ENCODE measurements at places on chromosomes 7 and 10.

GRCh38 chr10:114541081-114541796 lies 116.8 kb downstream of the ABLIM1 start:
- DNase-seq: peak; percentile 88

- DNase-seq: peak; percentile 72
Observed at GRCh38 chr7:29102558-29103151, 43.7 kb downstream of the CPVL start.

DNA sequence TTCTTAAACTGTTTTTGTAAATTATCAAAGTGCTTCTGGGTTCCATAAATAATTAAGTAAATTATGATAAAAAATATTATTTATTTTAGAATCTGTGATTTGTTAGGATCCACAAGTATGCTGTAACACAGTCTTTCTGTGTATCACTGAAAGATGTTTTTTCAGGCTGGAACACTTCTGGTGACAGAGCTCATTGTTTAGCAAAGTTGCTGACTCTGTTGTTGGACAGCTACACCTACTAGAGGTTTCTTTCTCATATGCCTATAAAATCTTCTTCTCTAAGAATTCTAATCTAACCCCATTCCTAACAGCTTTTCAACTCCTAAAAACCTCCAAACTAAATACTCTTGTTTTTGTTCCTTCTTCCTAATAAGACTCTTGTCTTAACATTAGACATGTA lies 176.8 kb downstream of the THSD7A start:
- DNase-seq: no peak

DNA sequence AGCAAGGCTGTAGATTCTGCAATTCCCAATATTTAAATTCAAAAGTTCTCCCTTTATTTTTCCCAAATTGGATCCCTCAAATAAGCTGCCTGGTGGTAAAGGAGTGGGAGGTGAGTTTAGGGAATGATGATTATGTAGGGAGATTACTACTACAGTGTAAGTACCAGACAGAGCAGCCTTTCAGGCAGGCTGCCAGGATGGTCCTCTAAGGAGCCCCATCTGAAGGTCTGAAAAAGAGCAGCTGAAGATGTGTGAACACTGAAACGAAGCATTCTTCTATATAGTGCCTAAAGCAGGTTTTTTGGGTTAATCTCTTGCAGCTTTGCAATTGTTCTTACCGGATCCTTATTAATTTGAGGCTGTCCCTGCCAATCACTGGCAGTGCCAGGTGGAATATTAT lies 84.7 kb downstream of the CREB5 start:
- DNase-seq: no peak

DNA sequence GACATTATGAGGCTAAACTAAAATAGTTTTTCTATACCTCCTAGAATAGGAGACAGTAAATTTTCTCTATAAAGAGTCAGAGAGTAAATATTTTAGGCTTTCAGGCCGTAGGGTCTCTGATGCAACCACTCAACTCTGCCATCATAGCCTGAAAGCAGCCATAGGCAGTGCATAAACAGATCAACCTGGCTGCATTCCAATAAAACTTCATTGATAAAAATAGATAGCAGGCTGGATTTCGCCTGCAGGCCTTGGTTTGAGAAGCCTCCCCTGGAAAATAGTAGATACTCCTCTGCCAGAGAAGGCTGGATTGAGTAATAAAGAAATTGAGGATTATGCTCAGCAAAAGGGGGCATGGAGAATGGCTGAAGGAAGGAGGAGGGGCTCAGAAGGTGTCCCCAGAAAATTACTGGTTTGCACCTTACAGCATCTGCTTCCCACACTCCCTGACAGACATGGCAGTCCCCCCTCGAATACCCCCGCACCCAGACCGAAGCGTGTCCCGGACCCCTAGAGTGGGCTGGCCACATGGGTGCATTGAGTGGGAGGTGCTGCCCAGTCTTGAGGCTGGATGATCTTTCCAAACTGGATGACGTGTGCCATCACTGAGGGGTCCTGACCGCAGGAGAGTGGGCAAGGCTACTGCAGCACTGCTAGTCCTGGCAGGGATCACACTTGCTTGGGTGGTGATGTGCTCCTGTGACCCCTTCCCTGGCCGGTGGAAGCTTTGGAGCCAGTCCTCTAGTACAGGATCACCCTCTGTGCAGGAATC lies 126.6 kb downstream of the PTPN20 start:
- DNase-seq: no peak

GRCh38 chr7:26112203-26112740 lies 39.7 kb upstream of the NFE2L3 start:
- DNase-seq: no peak

DNA sequence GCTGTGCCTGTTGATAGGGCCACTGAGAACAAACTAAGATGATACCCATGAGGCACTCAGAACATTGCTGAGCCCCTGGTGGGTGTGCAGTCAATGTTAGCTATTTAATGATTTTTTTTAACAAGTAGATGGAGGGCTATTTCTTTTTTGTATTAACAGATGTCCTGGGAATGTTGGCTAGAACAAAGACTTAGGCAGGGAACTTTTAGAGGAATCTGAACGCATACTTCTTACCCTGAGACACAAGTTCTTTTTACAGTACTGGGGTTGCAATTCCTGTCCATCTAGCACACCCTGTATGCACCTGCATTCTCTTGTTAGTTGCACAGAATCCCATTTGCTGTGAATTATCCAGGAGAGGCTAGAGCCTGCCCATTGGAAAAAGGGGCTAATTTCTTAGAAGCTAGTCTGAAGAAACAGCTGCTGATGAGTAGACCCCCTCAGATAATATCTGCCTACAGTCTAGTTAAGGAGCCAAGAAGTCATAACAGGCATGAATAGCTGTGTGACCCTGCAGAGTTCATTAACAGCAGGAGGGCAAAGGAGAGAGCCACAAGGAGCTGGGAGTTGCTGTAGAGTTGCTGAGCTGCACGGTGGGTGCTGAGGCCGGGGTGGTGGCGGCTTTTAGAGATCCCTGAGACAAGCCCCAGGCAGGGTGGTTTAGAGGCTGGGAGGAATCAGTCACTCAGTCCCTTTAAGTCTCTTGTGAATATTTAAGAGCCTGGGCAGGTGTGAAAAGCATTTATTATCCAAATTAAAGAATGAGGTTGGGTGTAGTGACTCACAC lies 103.7 kb upstream of the FZD8 start:
- DNase-seq: no peak

- DNase-seq: no peak
Observed at GRCh38 chr7:141497391-141497790, 53.8 kb upstream of the AGK start.

GRCh38 chr7:46654546-46655443 lies 733.7 kb upstream of the IGFBP3 start:
- no peak for DNase-seq

GRCh38 chr7:19575909-19576557 lies 132.8 kb downstream of the POLR1F start:
- DNase-seq: no peak

DNA sequence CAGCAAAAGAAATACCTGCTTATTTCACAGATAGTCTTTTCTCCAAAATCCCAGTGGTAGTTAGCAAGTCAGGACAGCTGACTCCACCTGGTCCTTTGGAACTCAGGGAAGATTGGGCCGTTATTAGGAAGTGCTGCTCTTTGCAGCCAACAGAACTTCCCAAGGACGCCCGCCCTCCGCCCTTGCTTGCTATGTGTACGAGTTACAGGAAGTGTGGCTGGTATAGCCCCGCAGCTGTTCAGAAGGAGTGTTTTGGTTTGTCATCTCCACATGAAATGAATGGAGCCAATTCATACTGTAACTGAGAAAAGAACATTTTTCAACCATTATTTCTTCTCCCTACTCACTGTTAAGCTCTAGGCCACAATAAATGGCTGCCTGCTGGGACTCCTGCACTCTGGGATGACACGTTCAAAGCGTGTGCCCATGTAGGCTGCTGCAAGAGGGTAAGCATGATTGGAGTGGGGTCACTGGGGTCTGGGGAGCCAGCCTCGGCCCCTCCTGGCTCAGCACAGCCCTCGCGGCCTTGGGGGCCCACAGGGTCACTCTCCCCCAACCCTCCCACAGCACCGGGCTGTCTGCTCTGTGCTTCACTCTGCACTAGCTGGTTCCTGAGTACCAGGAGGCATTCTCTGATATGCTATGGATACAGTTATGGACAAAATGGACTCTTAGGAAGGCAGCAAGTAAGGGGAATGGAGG lies 244.0 kb downstream of the EBF3 start:
- no peak for DNase-seq

DNA sequence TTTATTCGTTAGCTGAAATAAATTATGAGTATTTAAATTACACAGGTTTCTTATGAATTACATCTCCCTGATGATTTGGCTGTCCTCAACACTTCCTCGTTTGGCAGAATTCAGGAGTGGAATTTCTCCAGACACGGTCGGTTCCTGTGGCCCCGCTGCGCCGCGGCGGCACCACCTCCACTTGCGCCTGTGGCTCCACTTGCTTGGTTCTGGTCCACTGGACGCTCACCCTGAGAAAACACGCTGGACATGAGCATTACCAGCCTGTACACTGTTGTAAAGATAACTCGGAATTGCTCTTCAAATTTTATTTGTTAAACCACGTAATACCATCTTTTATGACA lies 85.3 kb downstream of the ZNF33B start:
- DNase-seq: no peak

GRCh38 chr7:100493476-100494264 lies 9.9 kb downstream of the NYAP1 start:
- DNase-seq: no peak

DNA sequence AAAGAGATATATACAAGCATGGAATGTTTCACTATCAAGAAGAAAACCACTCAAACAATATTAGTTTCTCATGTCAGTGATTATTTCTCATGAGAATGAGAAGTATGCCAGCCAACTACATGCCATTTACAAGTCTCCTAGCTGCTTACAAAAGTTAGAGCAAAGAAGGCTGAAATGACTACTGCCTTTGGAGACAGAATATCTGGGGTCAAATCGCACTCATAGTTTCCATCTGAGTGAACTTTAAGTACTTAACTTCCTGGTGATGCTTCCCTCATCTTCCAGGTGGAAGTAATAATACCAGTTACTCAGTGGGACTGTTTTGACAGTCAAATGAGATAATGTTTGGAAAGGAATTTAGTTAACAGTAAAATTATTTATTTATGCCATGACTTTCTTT lies 42.0 kb upstream of the RHOBTB1 start:
- DNase-seq: no peak

DNA sequence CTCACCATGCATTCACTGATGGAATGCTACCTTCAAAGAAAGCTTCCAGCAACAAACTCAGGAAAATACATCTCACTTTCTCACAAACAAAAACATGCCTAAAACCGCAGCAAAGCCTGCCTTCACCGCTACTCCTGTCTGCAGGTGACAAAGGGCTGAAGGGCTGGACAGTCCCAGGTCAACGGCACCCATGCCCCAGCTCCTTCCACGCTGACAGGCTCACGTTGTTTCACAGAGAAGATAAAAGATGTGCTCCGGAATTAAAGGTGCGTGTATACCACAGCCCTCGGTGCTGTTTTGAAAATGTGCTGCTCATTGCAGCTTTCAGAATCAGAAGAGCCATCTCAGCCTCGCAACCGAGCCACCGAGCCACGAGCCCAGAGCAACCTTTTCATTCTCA lies 445.0 kb downstream of the PTPRN2 start:
- DNase-seq: no peak

DNA sequence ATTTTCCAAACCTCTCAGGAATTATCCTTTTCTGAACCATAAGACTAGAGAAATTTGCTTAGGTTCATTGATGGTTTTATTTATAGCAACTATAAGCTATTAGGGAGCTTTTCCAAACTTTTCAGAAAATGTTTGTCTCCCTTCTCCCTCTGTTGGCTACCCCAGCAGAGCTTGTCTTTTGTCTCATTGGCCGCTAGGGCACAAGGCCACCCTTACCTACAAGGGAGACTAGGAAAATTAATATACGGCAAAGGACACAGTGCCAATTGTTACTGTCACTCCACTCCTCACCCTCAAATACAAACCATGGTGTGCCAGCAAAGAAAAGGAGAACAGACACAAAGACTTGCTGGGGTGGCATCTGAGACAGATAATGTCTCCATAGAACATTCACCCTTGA lies 471.4 kb downstream of the XPNPEP1 start:
- no peak for DNase-seq

DNA sequence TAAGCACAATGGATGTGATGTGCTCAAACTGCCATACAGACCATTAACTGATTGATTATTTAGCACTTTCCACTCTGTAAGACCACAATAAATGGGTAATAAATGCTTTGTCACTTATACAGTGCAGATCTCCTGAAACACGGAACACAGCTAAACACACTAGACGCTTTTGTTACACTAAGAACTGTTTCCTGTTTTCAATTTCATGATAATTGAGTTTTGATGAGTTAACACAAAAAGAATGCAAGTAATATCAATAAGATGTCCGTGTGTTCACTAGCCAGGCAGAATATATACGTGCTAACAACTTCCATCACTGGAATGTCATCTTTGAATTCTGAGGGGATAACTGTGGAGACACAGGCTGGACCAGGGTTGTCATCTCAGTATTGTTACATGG lies 178.8 kb downstream of the SKAP2 start:
- DNase-seq: no peak

DNA sequence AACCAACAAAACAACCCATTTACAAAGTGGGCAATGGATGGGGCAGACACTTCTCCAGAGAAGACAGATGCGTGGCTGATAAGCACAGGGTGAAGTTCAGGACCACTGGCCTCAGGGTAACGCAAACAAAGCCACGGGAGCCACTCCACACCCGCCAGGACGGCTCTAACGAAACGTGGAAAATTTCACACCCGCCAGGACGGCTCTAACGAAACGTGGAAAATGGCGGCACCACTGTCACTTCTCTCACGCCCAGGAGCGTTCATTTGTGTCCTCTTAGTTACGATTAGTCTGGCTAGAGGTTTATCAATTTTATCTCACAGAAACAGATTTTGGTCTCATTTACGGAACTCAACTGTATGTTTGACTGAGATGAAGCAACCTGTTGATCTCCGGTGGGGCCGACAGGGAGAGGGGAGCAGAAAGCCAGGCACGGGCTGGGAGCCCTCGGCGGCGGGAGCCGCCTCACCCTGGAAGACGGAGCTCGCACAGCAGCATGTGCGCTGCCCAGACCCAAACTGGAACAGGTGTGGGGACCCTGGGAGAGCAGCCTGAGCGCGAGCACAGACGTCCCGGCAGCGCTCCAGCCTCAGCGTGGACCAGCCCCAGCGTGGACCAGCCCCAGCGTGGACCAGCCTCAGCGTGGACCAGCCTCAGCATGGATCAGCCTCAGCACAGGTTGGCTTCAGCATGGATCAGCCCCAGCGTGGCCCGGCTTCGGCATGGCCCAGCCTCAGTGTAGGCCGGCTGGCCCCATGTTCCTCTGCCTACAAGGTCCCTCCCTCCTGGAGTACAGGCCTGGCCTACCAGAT lies 243.5 kb downstream of the MAD1L1 start:
- no peak for DNase-seq
